Bone marrow (tissue), 2 donors: ENCODE measurements at places on chromosomes 2 and 18.

DNA sequence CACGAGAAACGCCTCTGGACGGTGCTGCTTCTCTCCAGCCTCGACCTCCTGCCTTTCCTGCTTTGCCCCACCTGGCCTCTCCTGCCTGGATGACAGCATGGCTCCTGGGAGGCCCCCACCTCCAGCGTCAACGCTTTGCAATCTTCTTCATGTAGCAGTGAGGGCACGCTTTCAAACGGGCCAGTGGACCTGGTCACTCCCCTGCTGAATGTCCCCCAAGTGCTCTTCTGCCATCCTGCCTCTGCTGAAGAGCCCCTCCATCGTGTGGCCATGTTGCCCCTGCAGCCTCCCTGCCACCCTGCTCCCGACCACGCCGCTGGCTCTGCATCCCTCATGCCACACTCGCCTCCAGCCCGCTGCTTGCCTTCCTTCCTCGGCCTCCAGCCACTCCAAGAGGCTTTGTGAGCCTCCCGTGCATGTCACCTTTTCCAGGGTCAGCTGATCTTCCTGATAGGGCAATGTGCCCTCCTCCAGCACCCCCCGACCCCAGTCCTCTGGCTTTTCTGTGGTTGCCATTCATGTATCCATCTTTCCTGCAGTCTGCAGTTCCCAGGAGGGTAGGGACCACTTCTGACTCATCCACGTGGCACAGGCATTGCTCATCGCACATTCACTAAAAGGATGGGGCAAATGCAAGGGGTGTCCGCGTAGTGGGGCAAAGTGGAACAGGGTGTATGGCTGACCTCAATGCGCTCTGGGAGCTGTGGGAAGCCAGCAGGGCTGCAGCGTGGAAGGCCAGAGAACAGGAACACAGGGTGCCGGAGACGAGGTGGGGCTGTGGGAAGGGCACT, 268.8 kb downstream of the TWIST2 start:
- DNase-seq, result no peak

DNA sequence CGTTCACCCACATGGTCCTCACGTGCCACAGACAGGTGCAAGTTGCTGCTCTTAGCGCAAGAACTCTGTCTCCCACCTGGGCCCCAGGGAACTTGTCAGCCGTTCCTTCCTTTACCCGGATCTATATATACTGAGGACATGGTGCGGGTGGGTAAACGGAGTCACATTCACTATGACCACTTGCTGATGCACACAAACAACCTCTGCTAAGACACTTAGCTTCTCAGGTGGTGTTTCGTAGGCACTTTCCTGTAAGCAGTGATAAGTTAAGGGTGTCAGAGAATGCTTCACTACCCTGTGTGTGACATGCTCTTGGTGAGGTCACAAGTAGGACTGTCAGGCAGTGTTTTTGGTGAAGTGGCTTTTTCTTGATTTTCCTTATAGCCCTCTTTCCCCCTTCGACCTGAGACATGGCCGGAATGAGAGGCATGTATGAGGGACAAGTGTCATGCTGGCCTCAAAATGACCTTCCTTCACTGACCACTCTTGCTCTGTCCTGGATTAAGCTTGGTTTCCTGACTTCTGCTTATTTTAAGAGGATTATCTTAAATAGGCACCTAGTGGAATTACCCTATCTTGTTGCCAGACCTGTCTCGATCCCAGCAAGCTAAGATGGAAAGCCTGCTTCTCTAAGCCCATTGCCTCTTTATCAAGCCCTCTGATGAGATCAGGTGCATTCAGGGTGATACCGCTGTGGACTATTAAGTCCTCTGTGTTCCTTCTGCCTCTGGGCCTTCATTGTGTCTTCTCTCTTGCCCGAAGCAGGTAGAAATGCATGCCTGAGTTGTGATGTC, 97.1 kb upstream of the CELF4 start:
- DNase-seq, result no peak

DNA sequence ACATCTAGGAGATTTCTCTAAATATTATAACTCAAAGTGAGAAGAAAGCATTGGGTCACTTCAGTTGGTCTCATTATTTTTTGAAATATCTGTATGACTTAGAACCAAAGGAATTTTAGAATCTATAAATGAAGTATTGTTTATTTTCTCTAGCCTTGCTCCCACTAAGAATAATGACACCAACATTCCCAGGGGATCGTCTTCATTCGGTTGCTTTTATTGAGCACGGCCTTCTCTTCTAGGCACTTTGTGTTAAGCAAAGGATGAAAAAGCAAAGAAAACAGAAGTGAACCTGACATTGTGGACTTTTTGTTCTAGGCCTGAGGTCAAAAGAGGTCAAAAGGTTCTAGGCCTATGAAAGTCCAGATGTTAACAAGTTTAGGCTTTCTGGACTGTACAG, 231.9 kb downstream of the GALR1 start:
- DNase-seq, result no peak

DNA sequence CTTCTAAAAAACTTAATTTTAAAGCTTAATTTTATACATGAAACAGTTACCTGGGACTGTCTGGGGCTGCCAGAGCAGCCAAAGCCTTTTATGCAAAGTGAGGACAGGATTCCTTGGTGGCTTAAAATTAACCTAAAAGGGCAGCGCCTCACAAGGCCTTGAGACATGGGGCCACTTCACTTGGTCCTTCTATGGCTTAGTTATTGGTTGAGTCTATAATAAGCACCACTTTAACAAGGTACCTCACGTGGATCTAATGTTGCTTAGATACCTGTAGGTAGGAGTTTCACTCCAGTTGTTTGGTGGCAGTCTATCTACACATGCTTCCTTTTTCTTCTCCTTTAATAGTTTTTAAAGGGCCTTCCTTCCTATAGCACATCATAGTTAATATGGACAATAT, 51.6 kb downstream of the EIF2AK3 start:
- no peak for DNase-seq

DNA sequence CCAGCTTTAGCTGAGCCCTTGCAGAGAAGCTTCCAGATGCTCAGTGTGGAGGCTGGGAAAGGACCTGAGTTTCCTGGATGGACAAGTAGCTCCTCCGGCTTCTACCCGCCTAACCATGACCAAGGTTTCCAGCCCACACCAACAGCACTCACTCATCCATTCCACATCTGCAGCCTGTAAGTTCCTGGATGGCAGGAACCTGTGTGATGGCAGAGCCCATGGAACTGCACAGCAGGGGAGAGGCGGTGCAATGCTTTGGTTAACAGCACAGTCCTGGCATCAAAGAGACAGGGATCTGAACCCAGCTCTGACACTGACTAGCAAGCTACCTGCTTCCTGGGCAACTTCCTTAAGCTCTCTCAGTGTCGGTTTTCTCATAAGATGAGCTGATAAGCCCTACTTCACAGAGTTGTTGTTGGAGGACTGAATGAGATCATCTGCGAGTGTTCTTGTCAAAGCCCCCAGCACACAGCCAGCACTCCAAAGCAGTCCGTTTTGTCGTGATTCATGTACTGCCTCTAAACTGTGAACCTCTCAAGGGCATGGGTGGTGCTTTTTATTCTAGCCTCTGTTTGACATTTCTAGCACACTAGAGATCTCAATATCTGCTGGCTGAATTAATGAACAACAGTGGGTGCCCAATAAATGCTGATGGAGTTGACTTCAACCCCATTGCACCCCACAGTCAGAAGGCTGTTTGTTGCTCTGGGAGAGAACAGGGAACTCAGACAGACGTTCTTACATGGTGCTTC, 41.6 kb upstream of the OTOF start:
- DNase-seq, result peak; percentile 5

- DNase-seq, result no peak
These were observed 4.3 kb upstream of the NEUROD1 start for GRCh38 chr2:181684454-181685149.

GRCh38 chr18:50401888-50402287, 27.0 kb downstream of the SKA1 start:
- DNase-seq, result no peak

DNA sequence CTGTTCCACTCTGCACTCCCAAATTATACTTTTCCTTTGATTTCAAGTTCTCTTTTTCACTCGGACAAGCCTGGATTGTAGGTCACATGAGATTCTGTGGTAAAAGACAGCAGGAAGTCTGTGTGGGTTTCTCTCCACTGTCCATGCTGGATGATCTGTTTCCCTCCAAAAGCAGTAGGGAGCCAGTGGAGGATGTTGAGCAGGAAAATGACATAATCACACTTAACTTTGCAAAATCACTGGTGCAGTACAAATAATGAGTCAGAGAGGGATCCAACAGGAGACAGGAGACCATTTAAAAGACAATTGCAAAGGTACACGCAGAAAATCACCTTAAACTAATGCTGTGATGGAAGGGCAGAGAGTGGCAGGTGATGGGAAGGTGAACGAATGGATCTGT, 301.3 kb downstream of the ZNF407 start:
- DNase-seq, result no peak

- no peak for DNase-seq
These were observed at the start of gene NEURL3 for GRCh38 chr2:96505231-96505889. NEURL3 (minus strand) TSS chr2:96505357; CDS start chr2:96505286, 71 bp downstream.

DNA sequence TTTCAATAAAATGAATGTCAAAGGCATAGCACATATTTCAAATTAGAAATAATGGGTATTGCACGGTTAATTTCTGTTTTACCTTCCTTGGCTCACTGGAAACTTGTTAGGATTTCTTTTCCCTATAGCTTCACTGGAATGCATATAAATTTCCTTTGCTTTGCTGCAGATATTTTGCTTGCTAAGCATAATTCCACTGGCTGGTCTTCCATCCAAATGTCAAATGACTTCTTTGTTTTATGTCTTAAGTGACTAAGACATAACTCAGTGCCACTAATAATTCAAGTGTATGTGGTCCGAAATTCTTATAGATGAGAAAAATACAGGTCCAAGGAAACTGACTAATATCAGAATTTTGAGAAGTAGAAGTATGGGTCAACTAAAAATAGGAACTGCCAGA, 182.8 kb upstream of the PGAP1 start:
- DNase-seq, result no peak

DNA sequence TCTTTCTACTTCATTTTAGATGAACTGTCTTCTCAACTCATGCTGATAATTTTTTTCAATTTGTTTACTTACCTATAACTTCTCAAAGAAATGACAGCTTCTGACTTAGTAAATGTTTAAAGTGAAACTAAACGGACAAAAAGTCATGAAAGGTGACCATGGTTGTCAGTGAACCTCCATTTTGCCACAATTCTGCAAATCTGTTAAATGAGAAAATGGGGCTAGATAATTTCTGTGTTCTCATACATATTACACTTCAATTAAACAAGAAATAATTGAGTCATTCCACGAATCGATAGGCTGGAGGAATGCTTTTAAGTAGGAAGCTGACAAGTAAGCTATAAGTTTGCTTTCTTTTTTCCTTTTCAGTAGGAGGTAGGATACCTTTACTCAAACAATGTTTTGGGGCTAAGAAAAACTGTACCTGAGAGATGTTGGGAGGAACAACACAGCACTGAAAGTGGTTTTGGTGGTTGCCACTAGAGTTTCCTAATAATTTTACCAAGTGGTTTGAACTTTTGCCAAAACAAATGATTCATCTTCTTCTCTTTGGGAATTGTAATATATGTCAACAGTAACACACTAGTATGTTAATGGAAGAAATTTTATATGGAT, 17.1 kb downstream of the DYNAP start:
- no peak for DNase-seq

- DNase-seq, result no peak
These were observed 2.6 kb downstream of the MAP2 start for GRCh38 chr2:209426432-209426831.

GRCh38 chr2:120887320-120887697, 151.6 kb downstream of the GLI2 start:
- no peak for DNase-seq

GRCh38 chr2:218888341-218888740, 7.7 kb downstream of the WNT10A start:
- no peak for DNase-seq

GRCh38 chr2:54740333-54740732, 16.9 kb downstream of the EML6 start:
- DNase-seq, result no peak

DNA sequence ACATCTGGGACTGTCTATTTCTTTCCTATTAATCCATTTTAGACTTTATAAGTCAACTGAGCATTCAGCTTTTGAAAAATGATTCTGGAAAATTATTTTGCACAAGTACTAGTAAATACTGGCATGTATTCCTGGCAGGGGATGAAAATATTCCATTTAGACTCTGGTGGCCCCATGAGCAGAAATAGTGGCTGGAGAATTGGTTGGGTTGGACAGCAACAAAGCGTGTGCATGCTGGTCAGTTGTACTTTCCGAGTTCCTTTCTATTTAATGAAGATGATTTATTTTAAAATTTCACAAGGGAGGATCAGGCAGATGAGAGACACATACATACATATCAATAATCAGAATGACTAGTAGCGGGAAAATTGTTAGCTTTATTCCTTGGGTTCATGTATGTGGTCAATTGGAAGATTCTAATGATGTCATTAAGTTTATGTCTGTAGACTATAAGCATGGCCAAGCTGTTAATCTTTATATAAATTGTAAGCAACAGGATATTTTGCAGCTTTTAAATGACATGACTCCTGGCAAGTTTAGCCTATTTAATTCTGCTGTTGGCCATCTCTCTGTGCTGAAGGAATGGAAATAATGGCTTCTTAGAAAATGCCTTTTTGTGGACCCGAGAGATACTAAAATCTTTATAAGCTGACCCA, 541.6 kb downstream of the SLC4A3 start:
- DNase-seq, result no peak

GRCh38 chr2:176114120-176114929, 2.3 kb upstream of the HOXD10 start:
- DNase-seq, result no peak

GRCh38 chr2:196245378-196246140, 74.2 kb upstream of the STK17B start:
- no peak for DNase-seq

DNA sequence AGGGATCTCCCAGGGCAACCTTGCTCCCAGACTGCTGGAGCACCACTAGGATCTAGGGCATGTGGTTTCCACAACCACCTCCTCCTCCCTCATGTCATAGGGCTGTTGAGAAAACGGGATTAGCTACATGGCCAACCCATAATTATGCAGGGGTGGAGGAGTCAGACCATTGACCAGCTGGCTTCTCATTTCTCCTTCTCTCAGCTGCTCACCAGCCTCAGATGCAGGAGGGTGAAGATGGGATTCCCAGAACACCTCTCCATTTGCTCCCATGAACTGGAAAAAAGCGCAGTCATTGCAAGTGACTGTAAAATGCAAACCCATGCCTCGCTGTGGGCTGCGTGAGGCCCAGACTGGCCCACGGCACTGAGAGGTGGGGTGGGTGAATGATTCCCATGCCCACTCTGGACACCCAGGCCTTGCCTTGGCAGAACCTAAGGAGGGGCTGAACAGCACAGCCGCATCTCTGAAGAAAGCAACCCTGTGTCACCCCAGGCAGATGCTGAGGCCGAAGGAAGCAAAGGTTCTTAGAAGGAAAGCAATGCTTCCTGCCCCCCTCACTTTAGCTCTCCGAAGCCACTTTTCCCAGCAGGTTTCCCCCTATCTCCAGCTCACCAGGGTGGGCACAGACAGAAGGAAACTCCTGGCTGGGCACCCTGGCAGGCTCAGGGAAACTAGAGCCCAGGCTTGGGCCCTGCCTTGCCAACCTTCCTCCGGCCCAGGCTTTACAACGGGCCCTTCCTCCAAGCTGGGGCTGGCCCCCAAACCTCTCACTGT, 69.6 kb upstream of the RTN4 start:
- no peak for DNase-seq

- no peak for DNase-seq
These were observed 224.8 kb downstream of the NEDD4L start for GRCh38 chr18:58268849-58269248.
